ENCODE measurements at places on chromosomes 6 and 20.

DNA sequence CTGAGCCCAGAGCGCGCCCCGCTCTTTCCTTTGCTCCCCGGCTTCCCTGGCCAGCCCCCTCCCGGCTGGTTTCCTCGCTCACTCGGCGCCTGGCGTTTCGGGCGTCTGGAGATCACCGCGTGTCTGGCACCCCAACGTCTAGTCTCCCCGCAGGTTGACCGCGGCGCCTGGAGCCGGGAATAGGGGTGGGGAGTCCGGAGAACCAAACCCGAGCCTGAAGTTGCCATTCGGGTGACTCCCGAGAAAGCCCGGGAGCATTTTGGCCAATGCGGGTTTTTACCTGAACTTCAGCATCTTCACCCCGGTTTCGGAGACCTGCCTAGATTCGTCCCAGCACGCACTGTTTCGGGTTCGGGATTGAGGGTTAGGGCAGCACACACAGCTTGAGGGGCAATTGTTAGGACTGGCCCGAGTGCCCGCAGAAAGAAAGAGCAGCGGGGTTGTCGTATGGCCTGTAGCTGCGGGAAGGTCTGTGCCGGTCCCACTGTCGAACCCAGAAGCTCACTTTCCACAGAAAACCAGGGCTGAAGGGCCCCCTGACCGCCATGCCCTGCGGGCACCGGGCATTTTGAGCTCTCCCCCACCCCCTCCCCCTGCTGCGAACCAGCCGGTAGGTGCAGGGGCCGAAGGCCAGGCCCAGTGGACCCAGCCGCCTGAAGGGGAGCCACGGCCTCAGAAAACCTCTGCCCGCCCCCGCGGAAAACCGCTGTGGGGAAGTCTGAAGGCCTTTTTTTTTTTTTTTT is 2.1 kb downstream of the FOXP4 start:
- no peak for DNase-seq

- DNase-seq = no peak
These were observed 38.8 kb downstream of the SRC start for GRCh38 chr20:37384683-37385174.

DNA sequence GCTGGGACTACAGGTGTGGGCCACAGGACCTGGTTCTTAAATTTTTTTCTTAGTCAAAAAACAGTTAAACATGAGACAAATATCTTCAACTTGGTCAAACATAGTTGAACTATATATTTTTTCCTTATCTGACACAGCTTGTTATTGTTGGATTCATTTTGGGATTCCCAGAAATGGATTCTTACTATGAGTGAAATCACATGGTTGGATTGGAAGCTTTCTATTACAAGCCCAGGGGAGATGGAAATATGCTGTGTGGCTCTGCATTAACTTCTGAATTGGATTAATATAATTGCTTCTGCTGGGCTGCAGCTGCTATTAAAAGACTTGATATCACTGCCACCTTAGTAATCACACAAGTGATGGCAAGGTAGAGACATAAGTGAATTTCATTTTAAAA is 126.4 kb upstream of the DUSP22 start:
- no peak for DNase-seq

- DNase-seq = no peak
These were observed 7.8 kb upstream of the NR2E1 start for GRCh38 chr6:108157981-108158525.

- peak; percentile 74 for DNase-seq
These were observed 5.8 kb upstream of the ATXN1 start for GRCh38 chr6:16766836-16767745.

DNA sequence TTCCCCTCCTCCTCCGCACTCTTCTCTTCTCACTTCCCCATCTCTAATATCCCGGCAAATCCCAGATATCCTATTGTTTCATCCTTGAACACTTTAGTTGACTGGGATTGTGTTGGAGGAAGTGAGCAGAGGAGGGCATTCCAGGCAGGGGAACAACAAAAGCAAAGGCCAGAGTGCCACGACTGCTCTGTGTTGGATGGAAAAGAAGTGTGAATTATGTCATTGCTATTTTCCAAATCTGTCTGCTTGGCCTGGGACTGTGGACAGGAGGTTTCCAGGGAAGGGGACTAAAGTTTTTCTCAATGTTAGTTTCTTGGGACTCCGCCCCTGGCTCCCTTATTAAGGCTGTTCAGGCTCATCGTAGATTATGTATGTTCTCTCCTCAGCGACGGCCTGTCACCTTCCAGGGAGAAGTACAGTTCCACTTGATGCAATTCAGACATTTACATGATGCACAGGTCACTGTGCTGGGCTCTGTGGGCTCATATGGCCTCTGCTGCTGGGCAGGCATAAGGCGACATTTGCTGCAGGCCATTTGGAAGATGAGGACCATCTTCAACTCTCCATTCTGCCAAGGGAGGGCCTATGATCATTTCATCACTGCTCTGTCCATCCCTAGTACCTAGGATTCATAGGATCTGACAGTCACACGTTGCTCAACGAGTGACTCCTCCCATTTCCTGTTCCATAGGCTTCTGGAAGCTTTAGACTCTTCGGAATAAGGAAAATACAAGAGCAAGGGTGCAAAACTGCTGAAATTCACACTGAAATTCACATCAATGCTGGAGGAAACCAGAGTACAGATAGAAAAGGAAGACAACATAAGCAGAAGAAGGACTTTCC is 99.1 kb upstream of the KCNK16 start:
- DNase-seq = no peak

DNA sequence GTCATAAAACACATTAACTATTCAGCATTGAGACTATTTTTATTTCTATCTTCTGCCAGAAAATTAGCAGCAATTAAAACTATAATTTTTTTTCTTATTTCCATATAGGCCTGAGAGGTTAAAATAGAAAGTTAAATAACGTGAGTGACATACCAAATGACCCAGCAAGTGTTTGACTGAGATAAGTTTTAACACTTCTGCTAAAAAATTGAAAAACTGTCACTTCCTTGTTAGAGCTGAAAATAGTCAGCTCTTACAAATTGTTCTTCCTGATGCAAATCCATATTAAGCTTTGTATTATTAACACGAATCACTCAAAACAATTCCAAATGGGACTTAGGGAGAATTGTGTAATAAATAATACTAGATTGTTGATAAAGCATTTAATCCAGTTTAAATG is 26.5 kb upstream of the STX11 start:
- DNase-seq = no peak

- DNase-seq = no peak
These were observed 613.8 kb downstream of the TFAP2B start for GRCh38 chr6:51432481-51432880.

GRCh38 chr20:38447931-38448675 is 13.0 kb upstream of the SNHG17 start:
- no peak for DNase-seq

GRCh38 chr6:44034931-44035345 is 92.3 kb downstream of the MRPL14 start:
- no peak for DNase-seq

DNA sequence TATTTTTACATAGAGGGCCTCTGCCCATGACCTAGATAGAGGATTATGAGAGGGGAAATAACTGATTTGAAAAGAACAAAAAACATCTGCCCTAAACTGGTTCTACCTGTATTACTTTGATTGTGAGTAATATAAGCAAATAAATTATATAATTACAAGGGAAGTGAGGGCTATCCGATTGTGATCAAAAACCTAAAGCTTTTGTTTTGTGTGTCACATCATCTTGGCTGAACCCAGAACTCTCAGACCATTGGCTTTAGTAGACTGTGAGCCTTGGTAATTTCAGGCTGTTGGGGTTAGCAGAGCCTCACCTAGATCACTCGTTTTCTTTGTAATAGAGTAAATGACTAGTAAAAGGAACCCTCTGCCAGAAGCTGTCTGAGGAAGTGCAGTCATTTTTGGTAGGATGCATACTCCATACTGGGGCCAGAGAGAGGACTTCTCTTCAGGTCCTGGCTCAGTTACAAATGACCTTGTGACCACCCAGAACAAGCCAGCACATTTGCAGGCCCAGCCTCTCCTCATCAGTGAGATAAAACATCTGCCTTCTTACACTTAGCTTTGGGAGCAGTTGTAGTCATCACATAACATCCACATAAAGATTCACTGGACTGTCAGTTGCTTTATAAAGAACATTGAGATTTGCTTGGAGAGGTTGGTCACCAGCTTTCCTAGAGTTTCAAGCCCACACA is 13.5 kb downstream of the STK35 start:
- no peak for DNase-seq

DNA sequence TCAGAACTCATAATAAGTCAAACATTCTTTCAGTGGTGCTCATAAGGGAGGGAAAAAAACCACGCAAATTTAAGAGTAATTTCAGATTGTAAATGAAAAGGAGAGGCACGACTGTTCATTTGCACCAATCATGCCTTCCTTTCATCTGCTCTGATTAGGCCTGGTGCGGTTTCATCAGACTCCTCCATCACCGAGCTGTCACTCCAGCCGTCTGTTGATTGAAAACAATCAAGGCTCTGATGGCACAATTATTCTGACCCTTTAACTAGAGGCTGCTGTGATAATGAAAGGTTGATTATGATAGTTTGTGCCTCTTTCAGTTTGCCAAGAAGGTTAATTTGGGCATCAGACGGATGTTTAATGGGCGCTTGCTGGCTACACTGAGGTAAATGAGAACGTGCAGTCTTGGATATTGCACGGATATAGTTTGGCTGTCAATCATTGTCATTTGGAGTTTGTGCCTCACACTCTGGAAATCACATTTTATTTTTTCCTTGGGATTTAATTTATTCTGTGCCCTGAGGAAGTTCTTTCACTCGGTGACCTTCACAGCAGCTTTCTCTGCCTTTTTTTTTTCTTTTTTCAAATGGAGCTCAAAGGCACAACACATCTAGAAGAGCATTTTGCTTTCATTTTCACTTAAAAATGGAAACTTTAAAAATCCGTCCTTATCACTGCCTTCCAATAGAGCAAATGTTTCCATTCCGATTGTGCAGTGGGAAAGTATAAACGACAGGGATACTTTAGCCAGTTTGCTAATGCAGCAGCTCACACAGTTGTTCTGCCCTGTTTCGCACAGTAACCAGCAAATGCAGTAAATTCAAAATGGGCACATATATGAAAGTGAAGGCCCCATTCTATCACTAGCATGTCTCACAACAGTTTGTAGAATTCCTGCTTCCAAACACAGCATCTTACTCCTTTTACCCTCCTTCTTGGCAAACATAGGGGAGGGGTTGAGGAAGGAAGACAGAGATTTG is 172.8 kb downstream of the KLHL32 start:
- no peak for DNase-seq

- no peak for DNase-seq
These were observed 58.7 kb downstream of the SLC22A23 start for GRCh38 chr6:3398165-3398562.

DNA sequence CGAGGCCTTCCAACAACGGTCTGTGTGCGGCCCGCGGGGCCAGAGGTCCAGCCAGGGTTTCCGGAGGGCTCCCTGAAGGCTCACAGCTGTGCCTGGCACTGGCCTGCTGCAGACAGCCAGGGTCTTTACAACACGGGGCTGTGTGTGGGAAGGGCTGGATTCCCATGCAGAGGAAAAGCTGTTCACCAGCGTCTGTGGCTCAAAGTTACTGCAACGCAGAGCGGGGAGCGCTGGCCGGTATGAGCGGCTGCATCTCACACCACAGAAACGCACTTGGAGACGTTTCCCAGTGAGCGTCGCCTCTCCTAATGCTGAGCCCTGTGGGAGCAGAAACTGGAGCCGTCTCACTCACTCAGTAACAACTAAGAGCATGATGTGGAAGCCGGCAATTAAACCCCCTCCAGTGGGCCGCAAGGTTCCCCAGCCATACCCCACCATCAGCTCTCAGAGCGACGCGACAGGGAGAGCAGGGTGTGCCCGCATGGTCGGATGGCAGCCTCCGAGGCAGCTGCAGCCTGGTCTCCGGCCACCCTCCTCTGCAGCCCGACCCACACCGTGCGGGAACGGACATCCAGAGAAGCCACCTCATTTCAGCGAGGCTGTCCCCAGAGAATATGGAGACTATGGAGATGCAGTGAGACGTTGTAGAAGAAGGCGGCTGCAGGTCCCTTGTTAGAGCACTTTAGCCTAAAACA is 42.6 kb downstream of the DLL1 start:
- no peak for DNase-seq

- no peak for DNase-seq
These were observed 7.9 kb upstream of the BHLHE23 start for GRCh38 chr20:63014710-63015109.

DNA sequence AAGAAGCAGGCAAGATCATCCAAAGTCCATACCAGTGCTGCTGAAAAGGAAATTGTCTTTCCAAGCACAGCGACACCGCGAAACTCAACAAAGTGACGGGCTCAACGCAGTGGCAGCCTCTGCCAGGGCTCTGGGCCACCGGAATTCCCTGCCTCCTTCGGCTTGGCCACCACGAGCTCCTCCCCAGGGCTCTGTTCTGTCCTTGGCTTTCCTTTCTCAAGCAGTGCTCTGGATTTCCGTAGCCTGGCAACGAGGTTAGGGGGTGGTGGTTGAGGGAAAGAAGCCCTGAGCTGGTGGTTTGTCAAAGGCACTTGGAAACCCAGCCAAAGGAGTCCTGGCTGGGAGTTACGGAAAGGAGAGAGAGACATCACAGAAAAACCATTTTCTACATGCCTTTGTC is 31.2 kb downstream of the PRR18 start:
- DNase-seq = peak; percentile 63

DNA sequence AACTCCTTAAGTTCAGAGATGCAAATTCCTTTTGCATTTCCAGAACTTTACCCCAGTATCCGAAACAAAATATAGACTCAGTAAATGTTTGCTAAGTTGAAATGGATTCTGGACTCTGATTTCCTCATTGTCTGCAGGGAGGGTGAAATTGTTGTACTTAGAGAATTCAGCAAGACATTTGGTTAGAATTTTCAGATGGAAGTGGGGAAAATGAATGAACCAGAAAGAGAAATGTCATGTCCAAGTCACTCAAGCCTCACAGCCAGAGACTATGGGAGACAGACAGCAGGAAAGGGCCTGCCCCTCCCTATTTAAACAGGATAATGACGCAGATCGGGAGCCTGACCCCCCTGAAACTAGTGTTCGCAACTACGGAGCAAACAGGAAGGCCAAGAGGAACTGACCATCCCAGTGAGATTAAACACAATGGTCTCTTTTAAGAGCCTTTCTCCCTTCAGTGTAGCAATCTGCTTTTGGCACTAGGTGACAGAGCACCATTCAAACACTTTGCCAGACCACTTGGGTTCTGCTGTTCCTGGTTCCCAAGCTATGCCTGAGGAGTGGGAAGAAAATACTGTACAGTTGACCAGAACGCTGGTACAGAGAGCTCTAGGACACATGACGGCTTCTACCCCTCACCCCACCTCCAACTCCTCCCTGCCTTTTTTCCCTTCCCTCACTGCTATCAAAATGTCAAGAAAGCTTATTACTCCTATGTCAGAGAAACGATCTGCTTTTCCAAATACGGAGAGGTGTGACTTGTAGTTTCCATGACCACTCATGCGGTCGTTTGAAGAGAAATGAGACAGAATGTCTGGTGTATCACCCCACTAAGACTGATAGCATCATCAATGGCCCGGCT is 13.7 kb downstream of the NEDD9 start:
- peak; percentile 51 for DNase-seq

- no peak for DNase-seq
These were observed 266.9 kb downstream of the TBC1D32 start for GRCh38 chr6:121067381-121067780.

GRCh38 chr6:56570413-56571359 is 72.0 kb downstream of the DST start:
- peak; percentile 10 for DNase-seq

GRCh38 chr20:13028673-13029072 is 19.9 kb downstream of the SPTLC3 start:
- no peak for DNase-seq
